NCI-H2029 (cell line): ENCODE measurements at places on chromosomes 7 and 10.
A peak's percentile ranks its signal among the peaks of the same experiment; 100 is the strongest.

DNA sequence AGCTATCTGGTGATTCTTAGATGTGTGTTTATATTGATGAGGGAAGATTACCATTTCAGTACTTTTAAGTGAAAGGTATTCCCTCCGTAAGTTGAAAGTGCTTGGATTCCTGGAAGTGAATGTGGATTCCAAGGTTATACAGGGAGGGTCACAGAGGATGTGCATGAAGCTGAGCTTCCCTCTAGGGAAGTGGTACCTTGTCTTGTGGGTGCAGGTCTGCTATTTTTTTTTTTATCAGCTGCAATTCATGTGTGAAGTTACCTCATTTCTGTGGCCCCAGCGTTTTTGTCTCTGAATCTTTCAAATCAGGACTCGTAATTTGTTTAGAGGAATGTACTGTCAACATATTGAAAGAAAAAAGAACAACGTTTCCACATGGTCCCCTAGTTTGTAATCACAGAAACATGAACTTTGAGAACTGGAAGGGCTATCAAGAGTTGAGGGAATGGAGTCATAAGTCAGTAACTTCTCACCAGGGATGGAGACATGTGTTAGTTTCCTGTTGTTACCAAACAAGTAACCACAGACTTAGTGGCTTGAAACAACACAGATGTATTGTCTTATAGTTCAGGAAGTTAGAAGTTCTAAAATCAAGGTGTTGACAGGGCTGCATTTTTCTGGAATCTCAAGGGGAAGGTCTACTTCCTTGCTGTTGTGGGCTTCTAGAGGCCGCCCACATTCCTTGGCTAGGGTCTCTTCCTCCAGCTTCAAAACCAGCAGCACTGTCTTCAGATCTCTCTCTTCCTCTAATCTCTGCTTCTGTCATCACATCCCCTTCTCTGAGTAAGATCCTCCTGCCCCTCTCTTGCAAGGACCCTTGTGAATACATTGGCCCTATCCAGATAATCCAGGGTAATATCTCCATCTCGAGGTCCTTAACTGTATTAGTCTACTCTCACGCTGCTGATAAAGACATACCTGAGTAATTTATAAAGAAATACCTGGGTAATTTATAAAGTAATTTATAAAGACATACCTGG is 64.4 kb downstream of the RAB18 start:
- no peak for DNase-seq

DNA sequence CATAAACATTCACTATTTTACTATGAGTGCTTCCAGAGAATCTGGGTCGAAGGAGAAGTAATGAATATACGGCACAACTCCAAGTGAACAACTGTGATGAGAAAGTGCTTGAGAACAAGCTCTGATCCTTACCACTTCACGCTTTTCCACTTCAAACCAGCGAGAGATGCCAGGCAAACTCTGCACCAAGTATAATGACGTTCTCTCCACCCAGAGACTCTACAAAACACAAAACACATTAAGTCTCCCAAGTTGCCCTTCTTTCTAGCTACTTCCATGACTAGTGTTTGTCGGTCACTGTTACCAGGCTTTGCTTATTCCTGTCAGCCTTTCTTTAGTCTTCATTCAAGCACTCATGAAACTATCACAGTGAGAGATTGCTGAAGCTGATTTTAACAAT is 193.1 kb upstream of the IMMP2L start:
- DNase-seq, result no peak

GRCh38 chr10:75857896-75858295 is 426.5 kb downstream of the LRMDA start:
- no peak for DNase-seq

DNA sequence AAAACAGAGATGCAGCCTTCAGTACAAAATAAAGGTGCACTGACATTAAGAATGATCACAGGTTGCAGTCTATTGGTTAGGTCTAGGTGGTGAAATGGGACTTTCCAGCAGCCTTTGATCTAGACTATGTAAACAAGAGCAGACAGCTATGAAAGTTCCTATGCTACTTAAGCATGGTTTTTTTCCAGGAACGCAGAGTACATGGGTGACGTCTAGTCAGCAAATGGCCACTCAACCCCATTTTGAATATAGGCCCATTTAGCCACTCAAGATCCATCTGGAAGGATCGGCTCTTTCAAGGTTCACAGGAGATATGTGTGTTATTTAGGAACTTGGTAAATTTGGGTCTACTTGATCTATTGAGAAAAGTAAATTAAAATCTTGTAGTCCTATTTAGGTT is 1424.6 kb upstream of the LRRTM3 start:
- DNase-seq, result no peak

DNA sequence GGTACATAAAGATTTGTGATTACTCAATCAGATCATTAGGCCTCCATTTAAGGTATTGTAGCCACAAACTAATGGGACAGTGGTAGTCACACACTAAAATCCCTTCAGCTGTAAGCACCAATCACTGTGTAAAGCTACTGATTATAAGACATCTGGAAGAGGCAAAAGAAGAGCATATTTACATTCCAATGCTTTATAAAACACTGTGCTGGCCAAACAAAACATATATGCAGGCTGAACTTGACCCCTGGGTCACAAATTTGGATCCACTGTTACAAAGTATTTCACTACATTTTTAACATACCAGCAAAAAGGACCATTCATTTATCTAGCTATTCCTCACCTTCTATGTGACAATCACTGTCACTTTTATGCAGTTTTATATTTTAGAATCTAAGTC is 41.4 kb upstream of the ANLN start:
- no peak for DNase-seq

DNA sequence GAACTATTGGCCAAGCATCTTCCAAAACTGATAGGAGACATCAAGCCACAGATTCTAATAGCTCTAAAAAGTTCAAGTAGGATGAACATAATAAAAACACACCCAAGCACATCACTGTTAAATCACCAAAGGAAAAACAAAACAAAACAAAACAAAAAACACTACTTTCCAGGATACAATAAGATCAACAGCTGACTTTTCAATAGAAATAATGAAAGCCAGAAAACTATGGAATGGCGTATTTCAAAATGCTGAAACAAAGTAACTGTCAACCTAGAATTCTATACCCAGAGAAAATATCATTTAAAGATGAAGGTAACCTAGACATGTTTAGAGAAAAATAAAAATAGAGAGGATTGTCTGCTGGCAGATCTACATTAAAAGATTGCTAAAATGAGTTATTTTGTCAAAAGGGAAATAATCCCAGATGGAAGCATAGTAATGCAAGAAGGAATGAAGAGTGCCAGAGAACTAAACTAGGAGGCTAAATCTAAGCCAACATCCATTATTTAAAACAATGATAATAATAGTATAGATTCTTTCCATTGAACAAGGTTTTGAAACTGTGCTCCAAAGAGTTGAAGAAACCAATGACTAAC is 13.9 kb downstream of the TUBAL3 start:
- DNase-seq, result no peak

DNA sequence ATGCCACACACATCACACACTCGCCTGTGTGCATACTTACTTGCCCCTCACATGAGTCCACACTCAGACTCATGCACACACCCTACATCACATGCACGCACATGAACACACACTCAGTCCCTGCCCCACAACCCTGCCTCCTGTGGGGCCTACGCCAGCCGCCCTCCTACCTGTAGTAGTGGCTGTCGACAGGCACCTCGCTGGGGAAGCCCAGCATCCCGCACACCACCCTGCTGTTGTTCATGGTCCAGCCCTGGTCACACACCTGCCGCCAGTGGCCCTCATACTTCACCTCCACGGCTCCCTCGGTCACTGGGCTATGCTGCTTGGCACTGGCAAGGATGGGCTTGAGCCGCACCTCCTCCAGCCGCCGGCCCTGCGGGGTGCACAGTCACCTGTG is 7.2 kb downstream of the LOXL4 start:
- no peak for DNase-seq

GRCh38 chr10:96322275-96322674 is 18.0 kb downstream of the DNTT start:
- no peak for DNase-seq

DNA sequence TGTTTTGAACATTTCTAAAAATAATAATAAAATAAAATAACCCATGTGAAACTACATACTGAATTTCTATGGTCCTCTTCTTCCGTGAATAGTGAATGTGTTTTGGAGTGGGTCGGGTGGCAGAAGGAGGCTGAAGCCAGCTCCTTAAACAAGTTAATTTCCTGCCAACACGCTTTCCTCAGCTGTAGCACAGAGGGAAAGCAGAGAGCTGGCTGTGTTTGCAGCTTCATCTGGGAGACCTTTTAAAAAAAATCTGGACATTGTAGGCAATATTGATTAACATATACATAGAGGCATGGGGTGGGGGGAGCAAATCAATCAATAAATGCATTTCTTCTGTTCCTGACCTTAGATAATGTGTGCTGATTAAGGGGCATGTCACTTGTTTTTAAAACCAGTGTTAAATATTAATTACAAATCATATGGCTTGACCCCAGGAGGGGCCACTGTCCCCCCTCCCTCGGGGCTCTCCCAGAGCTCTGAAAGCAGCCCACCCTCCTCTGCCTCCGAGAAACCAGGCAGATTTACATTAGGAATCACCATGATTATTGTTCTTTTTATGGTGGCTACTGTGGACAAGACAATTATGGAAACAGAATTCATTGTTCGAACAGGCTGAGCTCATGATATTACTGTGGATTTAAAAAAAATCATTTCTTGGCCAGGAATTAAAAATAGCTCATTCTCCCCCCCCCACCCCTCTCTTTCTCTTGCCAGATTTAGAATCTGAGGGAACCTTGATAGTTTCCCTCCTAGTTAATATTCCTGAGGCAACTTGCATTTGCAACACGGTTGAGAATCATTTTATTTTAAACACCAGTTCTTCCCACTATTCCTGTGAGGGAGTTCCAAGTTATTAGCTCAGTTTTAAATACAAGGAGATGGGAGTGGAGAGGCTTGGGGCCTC is 100.5 kb upstream of the CARD11 start:
- no peak for DNase-seq

DNA sequence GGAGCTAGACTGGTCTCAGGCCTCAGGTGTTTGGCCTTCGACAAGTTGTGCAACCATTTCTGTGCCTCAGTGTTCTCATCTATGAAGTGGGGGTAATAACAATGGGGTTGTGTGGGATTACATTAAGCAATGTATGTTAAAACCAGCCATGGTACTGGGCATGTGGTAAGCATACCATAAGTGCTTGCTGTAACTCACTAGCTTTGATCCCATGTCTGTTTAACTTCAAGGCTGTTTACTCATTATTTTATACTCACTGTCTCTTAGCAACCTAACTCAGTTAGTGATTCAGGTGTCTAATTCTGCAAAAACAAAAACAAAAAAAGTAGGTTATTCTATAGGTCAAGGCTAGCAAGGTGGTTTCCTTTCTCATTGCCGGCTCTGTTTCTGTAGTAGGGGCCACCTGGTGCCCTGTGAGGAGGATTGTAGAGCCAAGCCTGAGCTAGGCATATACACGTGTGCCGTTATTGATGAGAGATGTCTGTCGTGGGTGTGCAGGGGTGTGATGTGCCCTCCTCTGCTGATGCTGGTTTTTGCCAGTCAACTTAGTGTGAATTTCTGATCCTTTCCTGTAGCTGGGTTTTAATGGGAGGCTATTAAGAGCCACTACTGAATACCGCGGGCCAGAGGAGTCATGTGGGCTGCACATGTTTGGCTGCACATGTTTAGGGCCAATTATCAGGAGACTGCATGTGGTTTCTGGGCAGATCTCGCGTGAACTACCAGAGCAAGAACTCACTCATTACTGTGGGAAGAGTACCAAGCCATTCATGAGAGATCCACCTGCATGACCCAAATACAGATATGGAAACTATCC is 56.2 kb downstream of the EEPD1 start:
- DNase-seq, result no peak

GRCh38 chr10:76547352-76547972 is 1090.1 kb downstream of the KCNMA1 start:
- DNase-seq, result peak; percentile 56

GRCh38 chr10:74585231-74586087 is 240.9 kb upstream of the KAT6B start:
- no peak for DNase-seq

DNA sequence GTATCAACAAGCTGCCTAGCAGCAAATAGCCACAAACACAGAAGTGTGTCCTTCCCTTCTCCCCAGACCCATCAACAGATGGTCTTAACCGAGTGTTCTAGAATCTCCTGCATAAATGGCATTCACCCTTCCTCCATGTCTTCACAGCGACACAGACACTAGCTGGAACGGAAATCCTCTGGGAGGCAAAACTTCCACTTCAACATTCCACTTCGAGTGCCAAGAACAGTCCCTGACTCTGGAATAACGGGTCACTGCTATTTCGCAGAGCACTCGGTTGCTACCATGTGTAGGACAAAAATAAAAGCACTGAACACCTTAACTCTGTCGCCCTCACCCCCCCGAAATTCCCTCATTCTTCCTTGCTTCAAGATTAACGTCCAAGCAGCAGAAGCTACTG is 65.1 kb downstream of the SFMBT2 start:
- no peak for DNase-seq

DNA sequence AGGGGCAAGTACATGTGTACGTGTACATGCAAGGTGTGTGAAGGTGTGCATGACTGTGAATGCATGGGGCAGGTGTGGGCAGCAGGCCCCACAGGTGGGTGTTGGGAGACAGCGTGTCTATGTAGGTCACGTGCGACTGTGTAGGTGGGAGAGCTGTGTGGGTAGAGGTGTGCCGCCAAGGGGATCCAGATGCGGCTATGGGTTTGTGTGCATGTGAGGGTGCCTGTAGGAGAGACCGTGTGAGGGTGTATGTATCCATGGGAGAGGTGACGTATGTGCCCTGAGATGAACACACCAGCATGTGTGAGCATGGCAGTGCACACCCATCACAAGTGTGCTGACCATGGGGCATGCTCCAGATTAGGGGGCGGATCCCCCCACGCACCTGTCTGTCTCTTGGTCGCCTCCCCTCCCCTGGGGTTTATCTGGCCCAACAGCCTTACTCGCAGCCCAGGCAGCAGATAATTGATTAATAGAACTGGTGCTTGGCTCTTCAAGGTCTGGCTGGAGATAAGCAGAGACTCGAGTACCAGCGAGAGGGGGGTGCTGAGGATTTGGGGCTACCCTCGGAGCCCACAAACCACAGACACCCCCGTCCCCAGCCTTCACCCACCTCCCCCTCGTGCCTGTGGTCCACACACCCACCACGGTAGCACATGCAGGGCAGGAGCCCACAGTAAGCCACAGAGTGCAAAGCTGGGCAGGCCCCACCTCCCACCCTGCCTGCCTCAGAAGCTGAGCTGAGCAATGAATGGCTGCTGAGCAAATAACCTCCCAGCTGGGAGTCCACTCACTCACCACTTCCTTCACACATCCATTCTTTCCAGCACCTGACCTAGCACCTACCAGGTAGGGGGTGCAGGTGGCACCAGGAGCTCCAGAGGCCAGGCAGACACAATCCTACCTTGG is 41.4 kb upstream of the ZMIZ1 start:
- DNase-seq, result peak; percentile 54
